ENCODE measurements at places on chromosomes 3 and 15.

DNA sequence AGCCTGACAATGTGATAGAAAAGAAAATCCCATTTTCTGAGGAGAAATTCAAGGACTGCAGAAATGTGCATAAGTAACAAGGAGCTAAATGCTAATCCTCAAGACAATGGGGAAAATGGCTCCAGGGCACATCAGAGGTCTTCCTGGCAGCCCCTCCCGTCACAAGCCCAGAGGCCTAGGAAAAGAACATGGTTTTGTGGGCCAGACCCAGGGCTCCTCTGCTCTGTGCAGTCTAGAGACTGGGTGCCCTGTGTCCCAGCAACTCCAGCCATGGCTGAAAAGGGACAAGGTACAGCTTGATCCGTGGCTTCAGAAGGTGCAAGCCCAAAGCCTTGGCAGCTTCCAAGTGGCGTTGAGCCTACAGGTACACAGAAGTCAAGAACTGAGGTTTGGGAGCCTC lies 176.8 kb upstream of the SUCLG2 start:
- ATAC-seq: no peak

GRCh38 chr3:57446318-57446841 lies 97.8 kb downstream of the DNAH12 start:
- ATAC-seq: no peak

DNA sequence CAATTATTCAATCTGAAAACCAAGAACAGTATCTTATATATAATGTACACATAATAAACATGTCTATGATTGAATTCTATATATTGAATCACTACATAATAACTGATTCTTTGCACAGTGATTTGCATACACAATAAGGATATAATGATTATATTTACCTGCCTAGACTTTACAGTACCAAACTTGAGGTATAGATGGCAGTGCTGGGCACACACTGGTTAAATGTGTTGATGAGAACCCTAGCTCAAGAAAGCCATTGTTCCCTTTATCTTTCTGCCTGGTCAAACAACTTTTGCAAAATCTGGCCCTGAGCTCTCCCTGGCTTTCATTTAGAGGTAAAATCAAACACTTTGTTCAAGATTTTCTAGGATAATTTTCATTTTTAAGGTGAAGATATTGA lies 697.7 kb downstream of the TUSC7 start:
- ATAC-seq: no peak

GRCh38 chr3:103170651-103171050 lies 735.8 kb downstream of the ZPLD1 start:
- ATAC-seq: no peak

GRCh38 chr3:39721076-39721475 lies 88.3 kb upstream of the MYRIP start:
- ATAC-seq: no peak

DNA sequence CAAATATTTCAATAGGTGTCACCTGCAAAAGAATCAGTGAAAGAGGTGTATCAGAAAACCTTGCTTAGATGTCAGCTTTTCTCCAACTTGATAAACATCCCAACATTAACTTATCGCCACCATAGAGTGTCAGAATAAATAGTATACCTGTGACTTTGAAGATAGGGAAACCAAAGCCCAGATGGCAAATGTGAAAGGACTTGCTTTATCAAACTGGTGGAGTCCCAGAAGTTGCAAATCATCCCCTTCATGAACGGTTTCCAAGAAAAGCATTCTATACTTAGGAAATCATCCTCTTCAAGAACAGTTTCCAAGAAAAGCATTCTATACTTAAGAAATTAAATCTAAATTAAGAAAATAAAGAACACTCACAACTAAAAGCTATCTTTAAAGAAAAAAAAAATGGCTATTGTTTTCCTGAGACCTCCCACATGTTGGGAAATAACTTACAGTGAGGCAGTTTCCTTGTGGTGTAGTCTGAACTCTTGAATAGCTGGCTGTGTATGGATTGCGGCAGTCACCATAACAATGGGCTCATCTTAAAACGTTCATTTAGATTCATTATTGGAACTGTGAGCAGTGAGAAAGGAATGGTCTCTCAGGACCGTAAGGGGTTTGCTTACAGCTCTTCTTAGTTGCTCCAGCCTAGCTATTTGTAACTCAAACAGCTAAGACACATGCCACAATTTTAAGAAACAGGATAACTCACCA lies 56.5 kb downstream of the GHSR start:
- no peak for ATAC-seq

DNA sequence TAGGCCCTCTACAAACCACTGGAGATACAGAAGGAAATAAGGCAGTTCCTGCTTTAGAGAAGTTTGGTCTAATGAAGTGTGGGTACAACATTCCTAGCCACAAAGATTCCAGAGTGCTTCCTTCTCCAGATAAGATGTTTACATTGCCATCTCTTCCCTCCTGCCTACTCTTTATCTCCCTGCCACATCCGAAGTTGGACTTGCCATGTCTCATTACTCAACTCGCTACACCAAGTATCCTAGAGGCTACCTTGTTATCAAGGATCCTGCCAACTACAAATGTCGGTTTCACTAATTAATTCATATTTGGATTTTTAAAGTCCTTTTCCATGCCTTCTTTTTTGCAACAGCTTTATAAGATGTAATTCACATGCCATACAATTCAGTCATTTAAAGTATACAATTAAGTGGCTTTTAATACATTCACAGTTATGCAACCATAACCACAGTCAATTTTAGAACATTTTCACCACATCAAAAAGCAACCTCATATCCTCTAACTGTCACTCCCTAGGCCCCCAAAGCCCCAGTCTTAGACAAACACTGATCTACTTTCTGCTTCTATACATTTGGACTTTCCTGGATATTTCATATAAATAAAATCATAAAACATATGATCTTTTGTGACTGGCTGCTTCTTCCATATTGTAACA lies 53.7 kb upstream of the CSTA start:
- no peak for ATAC-seq

- ATAC-seq: no peak
These were observed 354.2 kb upstream of the IL12A start for GRCh38 chr3:159634483-159634882.

- ATAC-seq: no peak
These were observed 183.6 kb downstream of the SHOX2 start for GRCh38 chr3:157922614-157923013.

DNA sequence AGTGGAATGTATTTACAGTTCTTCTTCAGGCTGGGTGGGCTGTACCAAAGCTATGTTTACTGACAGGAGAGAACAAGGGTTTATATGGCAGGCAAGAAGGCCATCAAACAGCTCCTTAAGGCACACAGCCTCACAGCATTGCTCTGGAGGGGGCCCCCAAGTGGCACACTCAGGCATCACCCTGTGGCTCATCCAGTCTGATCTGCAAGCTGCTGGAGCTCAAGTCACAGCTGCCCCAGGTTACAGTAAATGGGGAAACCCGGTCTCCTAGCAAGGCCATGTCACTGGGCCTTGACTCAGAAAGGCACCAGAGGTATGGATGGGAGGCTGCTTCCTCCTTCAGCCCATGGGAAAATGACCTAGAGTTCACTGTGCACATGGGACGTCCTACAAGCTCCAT lies 67.5 kb downstream of the TFG start:
- no peak for ATAC-seq

DNA sequence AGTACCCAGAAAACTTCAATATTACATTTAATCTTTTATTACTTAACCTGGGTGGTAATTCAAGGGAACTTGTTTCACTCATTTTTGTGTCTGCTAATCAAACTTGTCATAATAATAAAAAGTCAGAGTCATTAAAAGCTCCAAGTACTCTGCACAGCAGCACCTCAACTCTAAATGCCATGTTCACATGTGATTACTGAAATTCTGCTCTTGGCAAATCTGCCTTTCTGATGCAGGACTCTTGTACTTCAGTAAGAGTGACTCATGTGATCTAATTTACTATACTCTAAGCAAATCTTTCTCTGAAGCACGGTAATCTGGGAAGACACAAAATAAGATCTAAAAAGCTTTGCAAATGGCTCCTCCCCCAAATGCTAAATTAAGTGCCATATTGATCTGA lies 6.4 kb downstream of the ROBO1 start:
- ATAC-seq: no peak

- ATAC-seq: no peak
These were observed 668.5 kb downstream of the PLOD2 start for GRCh38 chr3:145492456-145492855.

GRCh38 chr3:40779039-40779438 lies 254.3 kb downstream of the ZNF621 start:
- ATAC-seq: no peak

DNA sequence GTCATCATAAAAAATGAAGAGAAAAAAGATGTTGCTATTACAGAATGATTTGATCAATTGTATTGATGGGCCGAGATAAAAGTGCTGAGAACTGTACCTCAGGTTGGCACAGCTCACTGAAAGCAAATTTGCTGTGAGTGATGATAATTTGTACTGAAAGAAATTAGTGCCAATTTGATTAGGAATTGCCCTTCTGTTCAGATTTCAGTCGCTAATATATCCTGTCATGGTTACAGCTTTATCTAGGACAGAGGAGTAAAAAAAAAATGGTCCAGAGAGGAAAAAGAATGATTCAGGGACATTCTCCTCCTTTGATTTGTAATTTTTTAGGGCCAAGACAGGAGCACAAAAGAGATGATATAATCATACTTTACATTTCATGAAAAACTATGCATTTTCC lies 1264.2 kb downstream of the ROBO2 start:
- ATAC-seq: no peak

- ATAC-seq: no peak
These were observed 30.2 kb downstream of the RNU5B-1 start for GRCh38 chr15:65334586-65335231.

DNA sequence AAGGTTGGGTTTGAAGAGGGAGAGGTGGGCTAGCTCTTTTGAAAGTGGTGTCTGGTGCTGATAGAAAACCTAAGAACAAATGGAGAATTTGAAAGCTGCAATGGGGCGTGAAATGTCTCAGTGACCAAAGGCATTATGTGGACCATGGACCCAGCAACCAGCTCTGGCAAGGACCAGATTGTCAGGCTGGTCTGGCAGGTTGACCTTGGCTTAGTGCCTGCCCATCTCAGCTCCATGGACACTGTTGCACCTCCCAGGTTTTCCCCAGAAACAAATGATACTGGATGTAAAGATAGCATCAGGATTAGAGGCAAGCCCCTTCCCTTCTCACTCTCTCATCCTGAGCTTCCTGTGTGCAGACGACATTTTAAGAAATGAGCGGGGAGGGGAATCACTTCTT lies 302.9 kb upstream of the LRRFIP2 start:
- ATAC-seq: no peak

DNA sequence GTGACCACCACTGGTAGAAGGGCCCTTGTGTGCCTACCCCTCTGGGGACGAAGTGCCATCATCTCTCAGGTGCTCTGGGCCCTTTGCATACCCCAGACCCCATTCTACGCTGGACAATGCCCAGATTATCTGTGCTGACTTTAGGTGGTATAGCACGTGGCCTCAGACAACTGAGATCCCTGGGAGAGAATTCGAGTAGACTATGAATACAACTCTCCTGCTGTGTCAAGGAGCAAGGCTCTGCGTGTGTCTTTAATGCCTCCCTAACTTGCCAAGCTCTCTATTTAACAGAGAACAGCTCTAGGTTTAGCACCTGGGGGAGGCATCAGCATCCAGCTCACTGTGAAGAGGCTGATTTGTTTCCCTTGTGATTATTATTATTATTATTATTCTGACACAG lies 29.1 kb downstream of the FAM3D start:
- ATAC-seq: no peak

- ATAC-seq: no peak
These were observed 78.6 kb upstream of the PFN2 start for GRCh38 chr3:150049317-150049716.

GRCh38 chr3:169640467-169641148 lies 22.9 kb downstream of the MECOM start:
- no peak for ATAC-seq

GRCh38 chr3:153334558-153334957 lies 172.5 kb downstream of the RAP2B start:
- no peak for ATAC-seq

- ATAC-seq: no peak
These were observed 13.6 kb upstream of the ONECUT1 start for GRCh38 chr15:52803467-52804306.

DNA sequence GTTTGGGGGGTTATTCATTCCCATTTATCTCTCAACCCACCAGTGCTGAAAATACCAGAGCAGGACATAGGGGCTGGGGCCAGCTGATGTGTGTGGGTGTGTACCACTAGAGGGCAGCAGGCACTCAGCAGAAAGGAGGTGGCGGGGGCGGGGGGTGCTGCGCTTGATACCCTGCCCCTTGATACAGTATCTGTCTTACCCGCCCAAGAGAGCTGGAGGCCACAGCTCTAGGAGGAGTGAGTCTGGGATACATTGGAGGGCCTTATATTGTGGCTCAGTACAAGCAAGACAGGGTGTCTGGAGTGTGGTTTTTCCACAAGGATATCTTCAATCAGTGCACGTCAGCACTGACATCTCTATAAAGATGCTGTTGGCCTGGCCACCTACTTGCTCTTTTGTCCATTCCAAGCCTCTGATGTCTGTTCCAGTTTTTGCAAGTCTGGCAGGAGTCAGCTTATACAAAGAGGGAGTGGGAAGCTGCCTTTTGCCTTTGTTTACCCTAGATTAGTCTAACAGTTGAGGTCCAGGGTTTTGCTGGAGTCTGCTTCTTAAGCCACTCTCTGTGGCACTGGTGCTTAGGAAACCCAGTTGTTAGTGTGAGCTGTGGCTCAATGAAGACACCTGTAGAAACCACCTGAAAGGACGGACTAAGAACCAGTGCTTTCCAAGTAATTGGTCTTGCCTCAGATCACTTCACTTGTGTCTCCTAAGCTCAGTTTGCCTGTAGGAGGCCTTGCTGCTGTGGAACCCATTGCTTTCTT lies 1.5 kb upstream of the RBM15B start:
- ATAC-seq: no peak

GRCh38 chr3:61545716-61546115 lies 15.7 kb upstream of the PTPRG start:
- no peak for ATAC-seq

DNA sequence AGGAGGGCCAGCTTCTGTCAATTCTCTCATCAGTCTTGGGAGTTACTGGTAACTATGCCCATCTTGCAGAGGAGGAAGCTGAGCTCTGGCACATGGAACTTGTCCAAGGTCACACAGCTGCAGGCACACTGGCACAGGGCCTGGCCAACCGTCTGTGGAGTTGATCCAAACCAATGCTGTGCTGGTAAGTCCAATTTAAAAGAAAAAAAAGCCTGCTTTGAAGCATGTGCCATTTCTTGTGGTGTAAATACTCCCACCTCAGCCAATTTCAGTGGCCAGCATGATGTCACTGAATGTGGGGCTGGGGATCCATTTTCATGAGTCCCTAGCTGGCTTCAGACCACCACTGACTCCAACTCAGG lies 83.4 kb downstream of the CHSY1 start:
- ATAC-seq: peak; percentile 7

DNA sequence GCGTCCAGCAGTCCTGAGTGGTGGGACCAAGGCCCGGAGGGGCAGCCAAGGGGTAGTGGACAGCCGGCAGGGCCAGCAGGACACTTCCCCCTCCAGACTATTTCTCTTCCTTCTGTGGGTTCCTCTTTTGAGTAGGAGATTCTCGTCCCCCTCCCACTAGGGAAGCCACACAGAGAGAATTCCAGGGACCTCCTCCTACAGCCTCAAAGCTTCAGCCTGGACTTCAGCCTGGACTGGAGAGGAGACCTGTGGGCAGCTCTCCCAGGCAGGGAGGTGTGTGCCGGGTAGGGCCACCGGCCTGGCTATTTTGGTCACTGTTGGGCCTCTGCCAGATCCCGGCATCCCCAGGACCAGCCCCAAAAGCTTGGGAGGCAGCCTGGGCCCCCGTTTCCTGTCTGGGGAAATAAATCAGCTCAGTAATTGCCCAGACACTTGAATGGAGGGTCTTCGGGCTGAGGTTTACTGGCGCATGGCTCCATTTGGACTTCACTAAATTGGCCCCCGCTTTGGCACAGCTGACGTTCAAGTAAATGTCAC lies 1.3 kb downstream of the SLC6A6 start:
- ATAC-seq: no peak

- ATAC-seq: no peak
These were observed 23.4 kb upstream of the CHCHD6 start for GRCh38 chr3:126680667-126681055.
